ENCODE measurements at places on chromosomes 6 and 20. TPM values are rescaled to one million over a fixed set of nuclear protein-coding genes. Genes with fewer than 3 reads are reported as not detected.

TREML1 gene
- total RNA-seq = not detected

PRRC2A gene
- total RNA-seq = 336 TPM

HRH3 gene
- not detected for total RNA-seq

SLC35B3 gene
- total RNA-seq = 6.9 TPM

WFDC5 gene
- not detected for total RNA-seq

KHDC3L gene
- 0.23 TPM for total RNA-seq

DLK2 gene
- total RNA-seq = 3.4 TPM

CST7 gene
- 50.3 TPM for total RNA-seq

DNA sequence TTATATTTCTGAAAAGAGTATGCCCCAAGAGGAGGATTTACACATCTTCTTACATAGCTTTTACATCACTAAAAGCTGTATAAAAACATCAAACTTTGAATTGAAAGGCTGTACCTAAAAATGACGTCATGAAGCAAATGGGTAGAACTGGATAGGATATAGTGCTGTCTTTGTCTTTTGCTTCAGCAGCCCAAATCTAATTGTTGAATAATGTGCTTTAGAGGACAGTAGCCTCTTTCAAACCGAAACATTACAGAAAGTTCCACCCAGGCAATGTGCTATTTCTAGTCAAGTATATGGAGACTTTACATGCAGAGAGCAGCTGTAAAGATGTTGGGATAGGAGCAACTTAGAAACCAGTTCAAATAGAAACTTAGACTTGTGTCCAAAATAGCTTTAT, 51.9 kb downstream of the ADGRG6 start:
- DNase-seq = no peak

DNA sequence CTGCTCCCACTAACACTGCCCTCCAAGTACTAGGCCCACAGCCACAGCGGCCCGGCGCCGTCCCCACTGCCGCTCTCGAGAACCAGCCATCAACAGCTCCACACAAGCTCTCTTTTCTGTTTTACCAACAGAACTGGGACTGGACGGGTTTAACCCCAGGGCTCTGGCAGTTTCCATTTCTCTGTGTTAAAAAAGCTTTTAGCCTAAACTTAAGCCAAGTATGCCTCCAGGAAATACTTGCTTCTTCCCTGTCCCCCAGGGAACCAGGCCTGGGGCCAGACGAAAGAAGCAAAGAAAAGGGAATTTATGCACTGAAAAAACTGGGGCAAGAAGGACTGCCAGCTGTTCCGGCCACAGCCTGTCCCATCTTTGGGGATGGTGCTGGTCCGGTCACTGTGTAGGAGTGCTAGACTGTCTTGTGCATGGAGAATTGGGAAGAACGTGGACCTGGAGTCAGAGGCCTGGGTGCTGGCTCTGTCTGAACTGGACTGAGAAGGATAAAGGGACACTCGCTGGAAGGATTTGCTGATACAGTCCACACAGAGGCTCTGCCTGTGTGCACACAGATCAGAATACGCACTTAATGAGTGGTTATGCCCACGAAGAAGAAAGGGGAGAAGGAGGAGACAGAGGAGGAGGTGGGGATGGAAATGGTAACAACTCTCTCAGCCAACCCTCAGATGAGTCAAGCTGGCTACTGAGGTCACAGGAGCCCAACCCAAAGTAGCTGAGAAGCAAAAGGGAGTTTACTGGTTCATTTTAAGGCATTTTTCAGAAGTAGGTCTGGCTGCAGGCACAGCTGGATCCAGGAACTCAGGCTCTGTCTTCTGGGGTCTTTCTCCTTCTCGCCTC, 254.4 kb upstream of the PMEPA1 start:
- DNase-seq = no peak

- no peak for DNase-seq
These were observed 17.0 kb downstream of the NFATC2 start for GRCh38 chr20:51525241-51526105.

- no peak for DNase-seq
These were observed 167.8 kb downstream of the CARMIL1 start for GRCh38 chr6:25446830-25447569.

GRCh38 chr20:61238813-61239212, 13.2 kb upstream of the CDH4 start:
- DNase-seq = no peak

DNA sequence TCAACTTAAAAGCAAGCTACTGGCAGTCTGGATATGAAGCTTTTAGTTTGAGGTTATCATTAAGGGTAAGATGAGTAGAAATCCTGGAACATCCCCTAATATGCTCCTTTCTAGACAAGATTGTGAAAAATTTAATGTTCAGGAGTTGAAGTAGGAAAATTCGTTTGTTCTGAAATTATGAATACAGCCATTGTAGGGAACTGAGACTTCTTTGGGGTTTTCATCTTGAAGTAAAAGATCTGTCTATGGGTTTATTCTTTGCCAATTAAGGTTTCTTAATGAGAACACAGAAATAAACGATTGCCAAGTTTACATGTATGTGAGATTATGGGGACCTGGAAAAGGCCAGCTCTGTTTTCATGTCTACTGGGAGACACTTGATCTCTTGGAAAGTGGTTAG, 225.6 kb upstream of the MOCS1 start:
- DNase-seq = no peak

GRCh38 chr20:44618318-44618731, 33.2 kb downstream of the ADA start:
- DNase-seq = no peak

- no peak for DNase-seq
These were observed 163.3 kb upstream of the HCRTR2 start for GRCh38 chr6:55011034-55011433.

GRCh38 chr6:26336355-26337198, 28.4 kb upstream of the BTN3A2 start:
- no peak for DNase-seq

DNA sequence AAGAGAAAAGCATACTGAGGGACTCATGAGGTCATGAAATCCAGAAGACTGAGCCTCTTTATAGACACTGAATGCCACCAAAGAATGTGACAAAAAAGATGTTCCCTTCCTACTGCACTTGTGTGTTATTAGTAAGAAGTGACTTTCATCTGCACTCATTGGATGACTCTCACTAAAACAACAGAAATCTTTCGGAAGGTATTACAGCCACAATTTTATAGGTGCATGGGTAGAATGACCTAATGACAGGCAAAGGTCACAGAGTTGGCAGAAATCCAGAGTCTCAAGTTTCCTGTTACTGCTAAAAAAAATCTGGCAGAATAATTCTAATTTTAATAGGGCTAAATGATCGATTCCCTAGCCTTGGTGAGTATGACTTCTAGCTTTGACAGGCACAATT, 13.3 kb downstream of the PKHD1 start:
- DNase-seq = no peak

DNA sequence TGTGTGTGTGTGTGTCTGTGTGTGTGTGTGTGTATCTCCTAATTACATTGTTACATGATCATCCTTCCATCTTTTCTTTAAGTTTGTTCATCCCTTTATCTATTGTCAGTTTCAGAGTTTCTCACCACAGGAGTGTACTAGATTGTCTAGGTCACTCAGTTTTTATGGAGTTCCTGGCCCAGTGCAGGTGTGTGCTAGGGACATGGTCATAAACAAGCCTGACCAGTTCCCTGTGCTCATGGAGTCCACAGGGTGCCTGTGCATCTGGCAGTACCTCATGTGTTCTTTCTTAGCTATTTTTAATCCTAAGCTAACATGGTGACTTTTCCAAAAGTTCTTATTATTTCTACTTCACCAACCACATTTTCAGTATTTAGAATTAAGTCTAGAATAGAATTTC, 43.9 kb downstream of the PHACTR2 start:
- DNase-seq = no peak

- no peak for DNase-seq
These were observed 205.8 kb downstream of the TRDN start for GRCh38 chr6:123430970-123431369.

DNA sequence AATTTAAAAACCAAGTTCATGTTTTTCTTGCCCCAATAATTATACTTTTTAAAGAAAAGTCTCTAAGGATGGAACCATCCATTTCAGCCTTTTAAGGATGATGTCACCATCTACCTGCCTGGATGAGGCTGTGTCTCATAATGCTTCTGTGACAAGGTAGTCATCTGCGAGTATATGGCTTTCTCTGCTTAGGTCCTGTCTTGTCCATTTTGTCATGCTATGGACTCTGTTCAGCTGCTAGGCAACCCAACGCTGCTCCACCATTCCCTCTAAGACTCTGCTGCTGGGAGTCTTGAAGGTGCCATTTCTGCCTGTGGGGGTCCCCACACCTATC, 459.8 kb upstream of the RUNX2 start:
- DNase-seq = no peak

DNA sequence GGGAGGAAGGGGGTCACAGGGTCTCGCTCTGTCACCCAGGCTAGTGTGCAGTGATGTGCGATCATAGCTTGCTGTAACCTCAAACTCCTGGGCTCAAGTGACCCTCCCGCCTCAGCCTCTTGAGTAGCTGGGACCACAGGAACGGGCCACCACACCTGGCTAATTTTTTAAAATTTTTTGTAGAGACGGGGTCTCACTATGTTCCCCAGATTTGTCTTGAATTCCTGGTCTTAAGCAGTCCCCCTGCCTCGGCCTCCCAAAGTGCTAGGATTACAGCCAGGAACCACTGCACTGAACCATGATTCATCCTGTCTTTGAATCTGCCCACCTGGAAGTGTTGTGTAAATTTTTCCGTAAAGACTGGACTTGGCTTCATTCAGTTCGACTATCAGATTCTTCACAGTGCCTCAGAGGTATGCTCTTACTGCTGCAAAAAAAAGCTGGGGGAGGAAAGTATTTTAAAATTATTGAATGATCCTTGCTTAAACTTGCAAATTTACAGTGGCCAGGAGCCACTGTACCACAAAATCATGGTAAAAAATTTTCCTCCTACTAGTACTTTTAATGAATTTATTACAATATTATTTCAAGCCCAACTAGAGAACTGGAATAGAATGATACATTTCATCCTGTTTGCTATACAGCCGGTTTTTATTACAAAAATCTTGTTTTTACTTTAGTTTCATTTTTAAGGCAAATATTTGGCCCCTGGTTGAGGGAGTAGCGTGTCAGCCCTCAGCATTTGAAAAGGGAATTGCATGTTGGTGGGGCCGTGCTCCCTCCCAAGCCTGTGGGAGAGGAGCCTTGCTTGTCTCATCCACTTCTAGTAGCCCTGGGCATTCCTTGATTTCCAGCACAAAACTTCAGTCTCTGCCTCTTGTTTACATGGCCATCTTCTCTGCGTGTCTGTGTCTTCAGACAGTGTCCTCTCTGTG, 202.5 kb upstream of the SGK1 start:
- DNase-seq = no peak
